ENCODE measurements at places on chromosomes 6 and 20.

- DNase-seq = no peak
Observed at GRCh38 chr6:39610221-39610620, 115.0 kb downstream of the KIF6 start.

- DNase-seq = no peak
Observed at GRCh38 chr20:37573626-37574198, 46.0 kb upstream of the BLCAP start.

GRCh38 chr20:4951299-4951698 lies 50.0 kb downstream of the SLC23A2 start:
- no peak for DNase-seq

DNA sequence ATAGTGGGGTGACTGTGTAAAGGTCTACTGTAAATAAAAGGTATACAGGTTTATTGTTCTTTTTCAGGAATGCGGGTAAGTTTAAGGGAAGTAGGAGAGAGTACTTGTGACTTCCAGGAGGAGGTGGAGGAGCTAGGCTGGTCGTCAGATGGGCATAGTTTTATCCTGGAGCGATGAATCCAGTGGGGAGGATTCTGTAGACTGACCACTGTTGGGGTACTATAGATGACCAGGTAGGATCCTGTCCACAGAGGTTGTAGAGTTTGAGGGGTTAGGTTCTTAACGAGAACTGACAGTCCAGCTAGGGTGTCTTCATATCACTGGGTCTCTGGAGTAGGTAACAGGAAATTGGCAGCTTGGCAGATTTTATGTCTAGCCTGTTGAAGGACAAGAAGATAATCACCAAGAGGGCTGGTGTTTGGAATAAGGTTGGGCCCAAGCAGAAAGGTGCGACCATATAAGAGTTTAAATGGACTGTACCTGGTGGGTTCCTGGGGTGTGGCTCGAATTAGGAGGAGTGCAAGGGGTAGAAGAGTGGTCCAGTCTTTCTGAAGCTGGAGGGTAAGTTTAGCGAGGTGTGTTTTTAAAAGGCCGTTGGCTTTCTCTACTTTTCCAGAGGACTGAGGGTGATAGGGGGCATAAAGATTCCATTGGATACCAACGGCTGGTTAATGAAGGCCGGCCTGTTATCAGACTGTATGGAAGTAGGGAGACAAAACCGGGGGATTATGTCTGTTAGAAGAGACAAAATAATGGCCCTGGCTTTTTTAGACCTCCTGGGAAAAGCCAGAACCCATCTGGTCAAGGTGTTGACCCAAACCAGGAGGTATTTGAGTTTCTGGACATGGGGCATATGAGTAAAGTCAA lies 751.3 kb upstream of the ADGRB3 start:
- no peak for DNase-seq

GRCh38 chr6:97347111-97347510 lies 64.1 kb upstream of the MMS22L start:
- no peak for DNase-seq

All from Right ventricle myocardium inferior (tissue), 1 donor.